Heart right ventricle (tissue), 16 donors: ENCODE measurements at places on chromosomes 6 and 20. TPM values are rescaled to one million over a fixed set of nuclear protein-coding genes. Genes with fewer than 3 reads are reported as not detected.

Gene GRIK2
- 3.0 TPM for polyA plus RNA-seq

Gene COL9A3
- 4.5 TPM for polyA plus RNA-seq

Gene BPHL
- polyA plus RNA-seq: 22.6 TPM

Gene HLA-DRB1
- polyA plus RNA-seq: 28.8 TPM

Gene BCAS1
- polyA plus RNA-seq: 0.03 TPM

Gene IMPG1
- polyA plus RNA-seq: not detected

Gene WFDC12
- not detected for polyA plus RNA-seq

Gene SLC22A7
- polyA plus RNA-seq: 0.15 TPM

Gene CALHM6
- polyA plus RNA-seq: 2.6 TPM

Gene SLPI
- polyA plus RNA-seq: 2.6 TPM

Gene POM121L2
- polyA plus RNA-seq: not detected

Gene ERVFRD-1
- 0.01 TPM for polyA plus RNA-seq

Gene AP5S1
- polyA plus RNA-seq: 7.2 TPM

Gene CALHM4
- 0.22 TPM for polyA plus RNA-seq

Gene MCM3
- 9.7 TPM for polyA plus RNA-seq

Gene DPPA5
- polyA plus RNA-seq: not detected

Gene GLP1R
- polyA plus RNA-seq: 1.1 TPM

Gene PRDM13
- polyA plus RNA-seq: not detected

Gene SLA2
- 0.66 TPM for polyA plus RNA-seq

Gene TREML1
- polyA plus RNA-seq: 0.17 TPM

Gene TRIM15
- polyA plus RNA-seq: not detected

Gene HUS1B
- polyA plus RNA-seq: 0.13 TPM

Gene TRDN
- polyA plus RNA-seq: 37.6 TPM

Gene TMEM244
- polyA plus RNA-seq: not detected

Gene OLIG3
- not detected for polyA plus RNA-seq

Gene AVP
- not detected for polyA plus RNA-seq

Gene EFCAB8
- not detected for polyA plus RNA-seq

Gene LCA5
- 1.1 TPM for polyA plus RNA-seq

Gene TXLNB
- 35.0 TPM for polyA plus RNA-seq

Gene SALL4
- polyA plus RNA-seq: 0.22 TPM

Gene CLDN20
- not detected for polyA plus RNA-seq

Gene GPX5
- polyA plus RNA-seq: not detected

Gene PKIB
- 0.33 TPM for polyA plus RNA-seq

Gene TAGAP
- polyA plus RNA-seq: 0.37 TPM

Gene TRIM10
- not detected for polyA plus RNA-seq

Gene ADGRF5
- polyA plus RNA-seq: 44.7 TPM

Gene PTCRA
- not detected for polyA plus RNA-seq

Gene B3GALT4
- 7.0 TPM for polyA plus RNA-seq

Gene TREM2
- 1.6 TPM for polyA plus RNA-seq

Gene SLC22A3
- polyA plus RNA-seq: 0.71 TPM

Gene RIPOR2
- 1.2 TPM for polyA plus RNA-seq

Gene LHFPL5
- not detected for polyA plus RNA-seq

Gene PRR18
- not detected for polyA plus RNA-seq

Gene PTGIS
- 6.5 TPM for polyA plus RNA-seq

Gene MCM9
- polyA plus RNA-seq: 1.5 TPM

Gene TBXT
- not detected for polyA plus RNA-seq

Gene RSPO3
- 0.20 TPM for polyA plus RNA-seq

Gene SLC17A9
- 2.3 TPM for polyA plus RNA-seq

Gene OPRM1
- polyA plus RNA-seq: not detected

Gene PSORS1C1
- 0.13 TPM for polyA plus RNA-seq
